ENCODE measurements at places on chromosomes 6 and 20.
A peak's percentile ranks its signal among the peaks of the same experiment; 100 is the strongest.

DNA sequence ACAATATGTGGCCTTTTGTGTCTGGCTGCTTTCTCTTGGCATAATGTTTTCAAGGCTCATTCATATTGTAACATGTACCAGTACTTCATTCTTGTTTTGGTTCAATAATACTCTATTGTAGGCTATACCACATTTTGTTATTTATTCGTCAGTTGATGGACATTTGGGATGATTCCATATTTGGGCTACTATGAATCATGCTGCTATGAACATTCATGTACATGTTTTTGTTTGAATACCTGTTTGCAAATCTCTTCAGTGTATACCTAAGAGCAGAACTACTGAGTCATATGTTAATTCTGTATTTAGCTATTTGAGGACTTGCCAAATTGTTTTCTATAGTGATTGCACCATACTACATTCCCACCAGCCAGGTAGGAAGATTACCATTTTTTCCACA, 259.9 kb downstream of the GMPR start:
- no peak for ATAC-seq

DNA sequence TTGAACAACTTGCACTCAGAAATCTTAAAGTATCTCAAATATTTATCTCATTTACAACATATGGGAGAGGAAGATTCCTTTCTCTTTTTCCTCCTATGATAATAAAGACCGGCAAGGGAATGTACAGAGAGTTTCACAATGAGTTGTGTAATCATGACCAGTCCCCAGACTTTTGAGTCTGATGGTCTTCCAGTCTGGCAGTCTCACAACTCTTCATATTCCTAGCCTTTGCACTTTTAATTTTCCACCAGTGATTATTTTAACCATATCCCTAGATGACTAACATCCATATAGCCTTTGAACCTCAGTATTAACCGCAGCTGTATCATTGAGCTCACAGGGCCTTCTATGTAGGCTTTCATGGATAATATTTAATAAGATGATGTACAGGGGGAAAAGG, 278.5 kb downstream of the KHDC1L start:
- no peak for ATAC-seq

DNA sequence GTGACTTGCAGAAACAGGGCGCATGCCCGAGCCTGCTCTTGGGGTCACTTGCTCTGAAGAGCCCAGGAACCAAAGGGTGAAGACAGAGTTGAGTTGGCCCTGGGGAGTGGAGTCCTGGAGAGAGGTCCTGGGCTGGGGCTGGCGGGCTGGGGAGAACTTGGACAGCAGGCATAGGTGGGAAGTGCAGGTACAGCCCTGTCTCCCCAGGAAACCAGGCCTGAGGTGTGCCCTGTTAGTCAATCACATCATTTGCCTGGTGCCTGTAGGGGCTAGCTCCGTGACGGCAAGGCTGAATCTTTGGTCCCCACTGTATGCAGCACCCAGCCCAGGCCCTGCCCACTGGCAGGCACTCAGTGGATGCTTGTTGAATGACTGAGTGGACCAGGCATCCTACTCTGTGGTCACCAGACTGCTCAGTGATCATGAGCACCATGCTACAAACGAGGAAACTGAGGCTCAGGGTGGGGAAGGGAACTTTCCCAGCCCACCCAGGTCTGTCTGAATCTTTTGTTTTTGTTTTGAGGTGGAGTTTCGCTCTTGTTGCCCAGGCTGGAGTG, 15.6 kb upstream of the NOL4L start:
- no peak for ATAC-seq

DNA sequence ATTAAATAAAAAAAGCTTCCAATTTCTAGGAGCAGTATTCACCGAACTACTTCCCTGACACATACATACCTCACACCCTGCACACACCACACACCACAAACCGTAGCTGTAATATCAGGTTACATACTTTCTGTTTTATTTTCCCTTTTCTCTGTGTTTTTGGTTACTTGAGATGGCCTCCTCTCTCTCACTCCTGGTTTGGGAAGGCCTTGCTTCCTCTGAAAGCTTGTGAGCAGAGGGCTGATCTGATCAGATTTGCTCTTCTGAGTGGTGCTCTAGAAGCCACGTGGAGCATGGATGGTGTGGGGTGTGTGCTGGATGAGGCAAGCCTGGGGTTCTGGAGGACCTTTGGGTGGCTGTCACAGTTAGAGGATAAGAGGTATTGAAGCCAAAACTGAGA, 20.9 kb downstream of the UTRN start:
- ATAC-seq: no peak

DNA sequence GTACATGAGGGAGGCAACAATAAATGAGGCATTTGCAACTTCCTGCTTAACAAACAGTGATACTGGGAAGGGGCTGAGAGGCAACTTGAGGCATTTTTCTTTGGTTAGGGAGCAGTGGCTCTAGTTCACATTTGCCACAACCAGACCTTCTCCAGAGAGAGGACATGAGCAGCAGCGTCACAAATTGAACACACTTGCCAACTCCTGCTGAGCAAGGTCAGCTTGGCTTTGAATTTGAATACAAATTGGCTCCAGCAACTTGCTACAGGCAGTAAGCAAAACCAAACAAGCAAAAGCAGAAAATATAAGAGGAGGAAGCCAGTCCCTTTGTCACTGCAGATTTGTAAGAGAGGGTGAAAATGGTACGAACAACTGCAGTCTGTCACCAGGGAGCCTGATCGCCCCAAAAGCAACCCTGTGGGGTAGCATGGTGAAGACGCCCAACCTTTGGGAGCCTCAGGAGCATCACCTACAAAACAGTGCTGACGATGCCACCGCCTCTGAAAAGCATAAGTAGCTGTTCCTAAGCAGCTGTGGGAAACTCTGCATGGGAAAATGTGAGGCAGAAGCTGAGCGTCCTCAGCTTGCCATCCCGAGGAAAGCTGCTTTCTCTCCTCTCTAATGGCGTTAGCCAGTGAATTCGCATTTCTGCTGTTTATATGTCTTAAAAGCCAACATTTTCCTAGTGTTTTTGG, 378.7 kb downstream of the RNGTT start:
- ATAC-seq: no peak

- peak; percentile 76 for ATAC-seq
These were observed 99.4 kb downstream of the BFSP1 start for GRCh38 chr20:17431621-17432364.

DNA sequence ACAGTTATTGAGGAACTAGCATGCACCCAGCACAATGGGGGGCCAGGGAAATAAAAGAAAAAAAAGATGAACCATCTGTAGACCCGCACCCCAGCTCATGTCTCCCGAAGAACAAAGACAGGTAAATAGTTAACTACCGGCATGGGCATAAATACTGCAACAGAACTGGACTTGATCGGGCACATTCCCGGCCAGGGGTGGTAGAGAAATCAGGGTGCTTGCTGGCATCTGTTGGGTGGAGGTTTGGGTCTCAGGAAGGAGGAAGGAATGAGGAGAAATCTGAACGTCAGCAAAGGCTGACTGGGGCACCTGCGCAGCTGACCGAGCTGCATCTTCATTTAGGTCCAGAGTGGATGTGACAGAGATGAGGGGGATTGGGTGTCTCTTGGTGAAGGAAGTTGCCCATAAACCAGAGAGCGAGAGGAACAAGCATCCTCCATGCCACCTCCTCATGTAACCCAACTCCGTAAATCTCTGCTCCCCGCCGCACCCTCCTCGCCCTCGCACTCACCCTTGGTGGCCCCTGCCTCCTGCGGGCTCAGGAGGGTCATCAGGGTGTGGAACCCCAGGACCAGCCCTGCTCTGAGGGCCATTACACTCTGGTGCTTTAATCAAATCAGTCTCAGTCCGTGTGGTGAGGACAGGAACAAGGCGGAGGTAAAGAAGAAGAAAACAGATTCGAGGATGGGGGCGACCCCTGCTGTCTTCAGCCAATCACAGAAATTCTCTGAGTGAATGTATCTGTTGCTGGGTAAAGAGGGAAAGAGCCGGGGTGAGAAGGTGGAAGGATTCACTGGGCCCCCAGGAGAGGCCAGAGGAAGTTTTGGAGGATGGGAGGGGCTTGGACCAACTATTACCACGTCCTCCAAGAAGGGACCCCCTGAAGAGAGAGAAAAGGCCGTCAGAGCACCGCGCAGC, at the start of gene HLA-DOA:
HLA-DOA (minus strand) TSS at position 648 of the 918 bp plus-strand sequence.
- peak; percentile 69 for ATAC-seq

Data from motor neuron (in vitro differentiated cells).